Endothelial cell (in vitro differentiated cells): ENCODE measurements at places on chromosomes 13 and 19.

DNA sequence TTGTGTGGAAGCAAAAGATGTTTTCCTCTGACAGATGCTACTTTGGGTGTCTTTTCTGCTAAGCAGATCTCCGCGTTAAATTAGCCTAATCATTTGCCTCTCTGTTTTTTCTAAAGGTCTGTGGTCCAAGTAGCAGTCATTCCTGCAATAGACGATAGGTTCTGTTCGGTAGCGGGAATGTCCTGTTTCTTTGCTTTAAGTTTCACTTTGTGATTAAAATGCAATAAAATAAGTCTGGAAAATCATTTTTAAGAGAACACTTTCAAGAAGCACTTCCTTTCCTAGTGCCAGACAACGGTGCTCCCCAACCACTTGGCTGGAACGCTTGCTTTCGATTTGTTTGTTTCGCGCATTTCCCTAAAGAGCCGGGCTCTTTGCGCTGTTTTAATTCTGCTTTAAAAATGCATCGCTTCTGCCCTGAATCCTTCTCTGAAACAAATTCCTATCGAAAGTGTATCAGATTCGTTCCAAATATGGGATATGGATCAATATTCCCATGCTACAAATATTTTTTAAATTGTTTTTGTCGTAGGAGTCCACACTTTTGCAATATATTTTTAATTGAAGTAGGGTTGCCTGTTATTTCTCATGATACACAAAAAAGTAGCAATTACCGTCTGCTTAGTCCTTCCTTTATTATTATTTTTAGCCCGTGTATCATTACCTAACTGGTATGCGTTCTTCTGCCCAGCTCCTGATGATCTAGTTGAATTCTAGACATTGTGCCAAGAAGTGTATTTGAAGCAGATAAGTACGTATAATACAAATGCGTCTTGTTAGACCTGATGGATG lies 14.2 kb downstream of the ZIC2 start:
- H3K27ac ChIP-seq: no peak overlapping the region
- peaks cover 19% of the 10 kb centered on the region for H3K27me3 ChIP-seq
- peaks cover 7% of the 10 kb centered on the region for H3K36me3 ChIP-seq
- DNase-seq: no peak
- H3K4me3 ChIP-seq: no peak overlapping the region

- H3K27me3 ChIP-seq: peaks cover 2% of the 10 kb centered on the region
- H3K36me3 ChIP-seq: peaks cover 38% of the 10 kb centered on the region
- peaks cover 7% of the 10 kb centered on the region for H3K4me1 ChIP-seq
- no peak for DNase-seq
- H3K4me3 ChIP-seq: peak overlapping the region; percentile 81
Measured at GRCh38 chr19:1356508-1356865, 27.2 kb upstream of the NDUFS7 start.

- H3K4me1 ChIP-seq: no peaks in the 10 kb centered on the region
- no peak for DNase-seq
- no peaks in the 10 kb centered on the region for H3K36me3 ChIP-seq
- no peak overlapping the region for H3K27ac ChIP-seq
Measured at GRCh38 chr13:45243077-45243476, 42.2 kb upstream of the KCTD4 start.

GRCh38 chr13:103100830-103101229 lies 34.6 kb upstream of the SLC10A2 start:
- DNase-seq: no peak
- no peak overlapping the region for H3K4me3 ChIP-seq
- no peak overlapping the region for H3K27ac ChIP-seq

DNA sequence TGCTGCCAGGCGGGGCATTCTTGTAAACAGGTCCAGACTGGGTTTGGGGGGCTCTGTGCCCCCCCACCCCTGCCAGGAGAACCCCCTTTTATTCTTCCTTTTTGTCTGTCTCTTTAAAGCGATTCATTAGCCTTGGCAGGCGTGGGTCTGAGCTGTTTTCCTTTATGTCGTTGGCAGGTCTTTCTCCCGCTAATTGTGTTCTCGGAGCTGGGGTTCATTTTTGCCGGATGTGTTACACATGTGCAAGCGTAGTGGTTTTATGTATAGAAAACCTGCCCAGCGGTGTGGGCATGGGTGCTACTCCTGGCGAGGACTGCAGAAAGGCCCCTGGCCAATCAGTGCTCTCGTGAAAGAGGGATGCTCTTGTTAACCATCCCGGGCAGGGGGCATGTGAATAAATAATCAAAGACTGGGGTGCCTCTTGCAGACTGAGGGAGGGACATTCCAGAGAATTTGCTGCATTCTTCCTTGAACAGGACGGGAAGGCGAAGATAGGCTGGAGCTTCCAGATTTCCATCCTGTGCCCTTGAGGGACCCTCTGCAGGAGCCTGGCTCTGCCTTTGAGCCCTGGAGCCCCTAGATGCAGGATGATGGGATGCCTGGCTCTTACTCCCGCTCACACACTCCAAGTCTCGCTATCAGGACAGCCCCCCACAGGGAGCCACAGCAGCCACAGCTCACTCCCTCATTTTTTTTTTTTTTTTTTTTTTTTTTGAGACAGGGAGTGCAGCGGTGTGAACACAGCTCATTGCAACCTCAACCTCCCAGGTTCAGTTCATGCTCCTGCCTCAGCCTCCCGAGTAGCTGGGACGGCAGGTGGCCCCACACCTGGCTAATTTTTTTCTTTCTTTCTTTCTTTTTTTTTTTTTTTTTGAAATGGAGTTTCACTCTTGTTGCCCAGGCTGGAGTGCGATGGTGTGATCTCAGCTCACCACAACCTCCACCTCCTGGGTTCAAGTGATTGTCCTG lies 14.1 kb downstream of the CARM1 start:
- H3K27me3 ChIP-seq: peaks cover 3% of the 10 kb centered on the region
- no peak overlapping the region for H3K4me3 ChIP-seq
- H3K36me3 ChIP-seq: no peaks in the 10 kb centered on the region
- no peak for DNase-seq

DNA sequence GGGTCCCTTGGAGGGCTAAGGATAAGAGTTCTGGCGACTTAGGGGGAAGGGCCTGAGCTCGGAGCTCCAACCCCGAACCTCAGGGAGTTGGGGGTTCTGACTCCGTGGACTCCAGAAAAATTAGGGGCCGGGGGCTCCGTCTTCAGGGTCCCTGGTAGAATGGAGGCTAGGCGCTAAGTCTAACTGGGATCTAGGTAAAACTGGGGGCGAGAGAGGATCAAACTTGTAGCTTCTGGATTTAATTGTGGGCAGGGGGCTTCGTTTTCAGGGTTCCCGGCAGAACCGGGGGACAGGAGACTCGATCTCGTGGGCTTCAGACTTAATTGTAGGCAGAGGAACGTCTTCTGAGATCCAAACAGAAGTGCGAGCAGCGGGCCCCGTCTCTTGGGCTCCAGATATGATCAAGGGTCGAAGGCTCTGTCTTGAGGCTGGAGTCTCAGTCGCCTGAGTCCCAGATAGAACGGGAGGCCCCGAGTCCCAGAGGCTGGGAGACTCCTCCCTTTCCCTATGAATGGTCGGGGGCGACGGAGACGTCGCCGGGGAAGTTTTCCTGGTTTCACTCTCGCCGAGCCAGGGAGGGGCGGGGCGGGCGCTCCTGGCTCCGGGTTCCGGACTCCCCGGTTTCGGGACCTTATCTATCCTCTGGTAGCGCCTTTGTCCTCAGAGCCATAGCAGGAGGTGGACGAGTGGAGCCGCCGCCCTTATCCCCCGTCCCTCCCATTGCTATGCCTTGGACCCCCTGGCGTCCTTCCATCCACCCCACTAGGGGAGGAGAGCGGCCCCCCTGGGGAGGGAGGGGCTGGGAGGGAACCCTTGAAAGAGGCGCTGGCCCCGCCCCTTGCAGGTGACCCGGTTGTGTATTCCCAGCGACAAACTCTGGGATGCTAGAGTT lies 1.3 kb downstream of the NECTIN2 start:
- peak; percentile 77 for DNase-seq
- H3K27ac ChIP-seq: peak overlapping the region; percentile 99
- peaks cover 36% of the 10 kb centered on the region for H3K36me3 ChIP-seq
- peaks cover 33% of the 10 kb centered on the region for H3K27me3 ChIP-seq
- peak overlapping the region; percentile 100 for H3K4me3 ChIP-seq

DNA sequence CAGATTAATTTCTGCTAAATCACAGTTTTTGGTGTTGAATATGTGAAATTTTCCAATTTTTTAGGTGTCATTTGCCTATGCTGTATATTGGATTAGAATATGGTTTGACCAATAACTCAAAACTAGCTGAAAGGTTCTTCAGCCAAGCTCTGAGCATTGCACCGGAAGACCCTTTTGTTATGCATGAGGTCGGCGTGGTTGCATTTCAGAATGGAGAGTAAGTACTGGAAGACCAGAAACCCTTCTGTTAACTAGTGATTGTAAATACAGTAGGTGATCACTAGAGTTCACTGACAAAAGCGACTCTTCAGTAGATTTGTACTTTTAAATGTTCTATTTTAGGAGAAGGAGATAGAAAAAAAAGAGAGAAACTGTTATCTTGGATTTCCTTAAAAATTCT lies 22.3 kb downstream of the CDC16 start:
- peak overlapping the region; percentile 43 for H3K4me3 ChIP-seq
- peaks cover 4% of the 10 kb centered on the region for H3K4me1 ChIP-seq
- no peaks in the 10 kb centered on the region for H3K27me3 ChIP-seq

GRCh38 chr13:90402613-90403012 lies 944.9 kb upstream of the MIR17HG start:
- H3K27ac ChIP-seq: no peak overlapping the region
- no peaks in the 10 kb centered on the region for H3K36me3 ChIP-seq
- no peaks in the 10 kb centered on the region for H3K4me1 ChIP-seq

GRCh38 chr13:38674208-38674607 lies 12.7 kb upstream of the FREM2 start:
- H3K27ac ChIP-seq: no peak overlapping the region
- H3K27me3 ChIP-seq: no peaks in the 10 kb centered on the region

DNA sequence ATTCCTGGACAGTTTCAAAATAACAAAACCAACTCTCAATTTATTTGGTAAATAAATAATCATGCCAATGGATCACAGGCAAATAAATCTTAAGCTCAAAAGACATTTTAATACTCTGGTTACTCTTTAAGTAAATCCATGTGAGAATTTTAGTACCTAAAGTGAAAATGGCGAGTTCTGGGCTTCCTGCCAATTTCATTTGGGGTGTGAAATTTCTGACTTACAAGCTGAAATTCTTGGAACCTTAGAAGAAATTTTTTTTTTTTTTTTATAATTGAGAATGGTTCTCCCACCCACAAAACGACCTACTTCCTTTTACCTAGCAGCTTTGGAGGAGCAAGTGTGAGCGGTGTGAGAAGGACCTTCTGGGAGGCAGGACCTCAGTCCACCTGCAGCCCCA lies 354.5 kb upstream of the NBEA start:
- H3K4me3 ChIP-seq: no peak overlapping the region
- no peak for DNase-seq
- H3K27me3 ChIP-seq: peaks cover 3% of the 10 kb centered on the region
- H3K36me3 ChIP-seq: no peaks in the 10 kb centered on the region
- H3K27ac ChIP-seq: no peak overlapping the region

DNA sequence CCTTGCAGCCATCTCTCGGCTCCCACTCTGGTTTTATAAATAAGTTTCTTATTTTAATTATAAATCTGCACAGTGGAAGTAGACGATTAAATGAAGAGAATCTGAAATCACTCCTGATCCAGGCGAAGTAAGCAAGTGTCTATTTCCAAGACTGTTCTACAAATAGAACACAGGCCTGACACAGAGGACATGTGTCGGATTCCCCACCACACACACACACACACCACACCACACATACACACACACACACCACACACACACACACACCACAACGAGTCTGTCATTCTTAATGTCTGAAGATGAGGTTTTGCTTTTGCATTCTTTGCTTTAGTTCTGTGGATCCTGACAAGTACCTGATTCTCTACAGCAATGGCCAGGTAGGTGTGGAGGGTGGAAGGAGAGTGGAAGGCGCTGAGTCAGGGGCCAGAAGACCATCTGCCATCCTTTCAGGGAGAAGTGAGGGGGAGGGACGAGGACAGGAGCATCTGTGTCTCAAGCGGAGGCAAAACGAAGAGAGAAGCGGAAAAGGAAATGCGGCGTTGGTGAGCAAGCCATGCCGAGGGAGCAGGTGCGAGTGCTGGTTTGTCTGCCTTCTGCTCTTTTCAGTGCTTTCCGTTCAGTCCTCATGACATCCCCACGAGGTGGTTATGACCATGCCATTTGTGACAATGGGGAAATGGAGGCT lies 110.2 kb downstream of the TEX26 start:
- no peaks in the 10 kb centered on the region for H3K36me3 ChIP-seq
- DNase-seq: no peak
- peaks cover 5% of the 10 kb centered on the region for H3K27me3 ChIP-seq
- H3K27ac ChIP-seq: no peak overlapping the region
- H3K4me3 ChIP-seq: no peak overlapping the region

DNA sequence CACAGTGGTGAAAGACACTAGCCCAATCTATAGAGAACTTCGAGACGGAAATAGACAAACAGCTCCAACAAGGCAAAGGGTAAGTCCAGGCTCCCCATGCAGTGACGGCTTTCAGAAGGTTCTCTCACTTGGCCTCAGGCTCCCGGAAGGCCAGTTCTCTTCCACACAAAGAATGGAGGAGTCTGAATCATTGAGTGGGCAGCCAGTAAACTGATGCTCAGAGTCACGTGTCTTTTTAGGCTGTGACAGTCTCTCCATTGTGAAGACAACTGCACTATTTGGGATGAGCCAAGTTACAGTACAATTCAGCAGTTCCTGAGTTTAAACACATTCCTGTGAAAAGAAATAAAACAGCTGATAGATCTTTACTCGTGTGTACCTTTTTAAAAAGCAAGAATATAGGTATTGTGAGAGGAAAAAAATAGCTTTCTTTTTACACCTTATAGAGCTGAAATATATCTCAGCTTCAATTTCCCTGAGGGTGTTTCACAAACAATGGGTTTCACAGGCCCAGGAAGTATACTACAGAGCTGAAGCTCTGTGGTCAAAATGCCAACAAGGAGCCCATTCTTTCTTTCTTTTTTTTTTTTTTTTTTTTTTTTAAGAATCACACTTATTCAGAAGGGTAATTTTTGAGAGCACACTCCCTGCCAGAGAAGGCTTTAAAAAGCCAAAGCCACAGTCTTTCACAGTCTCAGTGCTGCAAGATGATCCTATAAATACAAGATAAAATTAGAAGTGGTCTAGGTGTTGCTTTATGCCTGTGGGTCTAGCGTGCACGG lies 135.1 kb downstream of the FREM2 start:
- no peak for DNase-seq
- peaks cover 2% of the 10 kb centered on the region for H3K27me3 ChIP-seq
- no peaks in the 10 kb centered on the region for H3K36me3 ChIP-seq
- H3K4me1 ChIP-seq: peaks cover 6% of the 10 kb centered on the region

DNA sequence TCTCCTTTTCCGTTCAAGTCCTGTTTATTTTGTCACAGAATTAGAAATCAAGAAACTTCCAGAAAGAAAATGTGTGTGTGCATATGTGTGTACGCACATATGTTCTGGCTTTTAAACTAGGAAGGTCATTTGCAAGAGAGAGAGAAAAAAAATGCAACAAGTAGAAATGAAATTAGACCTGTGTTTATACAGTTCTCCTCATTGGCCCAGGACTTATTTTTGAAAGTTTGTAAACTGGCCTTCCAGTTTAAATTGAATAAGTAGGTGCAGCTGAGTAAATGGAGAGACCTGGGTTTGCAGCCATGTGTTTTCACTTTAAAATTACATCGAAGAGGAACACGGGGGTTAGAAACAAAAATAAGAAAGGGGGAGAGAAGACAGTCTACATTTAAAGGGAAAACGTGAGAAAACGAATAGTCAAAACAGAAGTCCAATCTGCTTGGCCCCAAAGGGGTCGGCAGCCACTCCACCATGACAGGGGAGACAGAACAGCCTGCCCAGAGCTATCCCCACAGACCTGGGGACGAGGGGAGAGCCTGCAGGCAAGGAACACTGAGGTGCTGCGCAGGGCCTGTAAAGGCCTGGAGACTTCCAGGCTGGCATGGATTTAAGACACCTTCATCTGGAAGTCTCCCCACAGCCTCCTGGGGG lies 216.8 kb upstream of the MAB21L1 start:
- H3K27me3 ChIP-seq: peaks cover 6% of the 10 kb centered on the region
- H3K4me3 ChIP-seq: no peak overlapping the region
- H3K4me1 ChIP-seq: peaks cover 5% of the 10 kb centered on the region
- no peak overlapping the region for H3K27ac ChIP-seq
- DNase-seq: no peak
- H3K36me3 ChIP-seq: no peaks in the 10 kb centered on the region
